ENCODE measurements at places on chromosomes 2 and 18.

DNA sequence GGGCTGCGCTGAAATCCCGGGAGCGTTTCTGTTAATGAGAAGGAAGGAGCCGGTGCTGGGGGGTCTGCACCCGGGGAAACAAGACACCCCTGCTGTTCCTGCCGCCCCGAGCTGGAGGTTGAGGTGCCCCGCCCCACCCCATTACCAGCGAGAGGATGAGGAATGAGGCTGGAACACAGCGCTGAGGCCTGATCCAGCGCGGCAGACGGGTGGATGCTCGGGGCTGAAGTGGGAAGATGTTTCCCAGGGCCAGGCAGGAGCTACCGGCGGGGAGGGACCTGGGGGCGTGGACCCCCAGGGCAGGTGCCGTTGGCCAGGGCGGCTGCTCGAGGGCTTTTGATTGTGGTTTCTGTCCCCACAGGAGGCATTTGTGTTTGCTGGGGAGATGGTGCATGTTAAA, 134.3 kb upstream of the CTDP1 start:
- DNase-seq, result no peak

DNA sequence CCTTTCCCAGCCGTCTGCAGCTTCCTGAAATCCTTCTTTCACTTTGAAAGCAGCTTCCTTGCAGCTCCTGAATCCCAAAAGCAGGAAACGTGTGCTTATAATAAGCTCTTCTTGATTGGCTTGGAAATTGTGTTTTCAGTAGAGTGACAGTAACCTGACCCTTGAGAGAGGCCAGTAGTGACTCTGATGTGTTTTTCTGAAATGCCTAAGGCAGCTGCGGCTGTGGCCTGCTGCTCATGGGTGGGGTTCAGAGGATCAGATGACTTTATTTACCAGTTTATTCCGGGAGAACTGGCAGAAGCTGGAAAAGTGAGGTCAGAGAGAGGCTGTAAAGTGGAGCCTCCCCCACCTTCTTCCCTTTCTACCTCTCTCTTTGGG, 31.9 kb upstream of the RPIA start:
- no peak for DNase-seq

DNA sequence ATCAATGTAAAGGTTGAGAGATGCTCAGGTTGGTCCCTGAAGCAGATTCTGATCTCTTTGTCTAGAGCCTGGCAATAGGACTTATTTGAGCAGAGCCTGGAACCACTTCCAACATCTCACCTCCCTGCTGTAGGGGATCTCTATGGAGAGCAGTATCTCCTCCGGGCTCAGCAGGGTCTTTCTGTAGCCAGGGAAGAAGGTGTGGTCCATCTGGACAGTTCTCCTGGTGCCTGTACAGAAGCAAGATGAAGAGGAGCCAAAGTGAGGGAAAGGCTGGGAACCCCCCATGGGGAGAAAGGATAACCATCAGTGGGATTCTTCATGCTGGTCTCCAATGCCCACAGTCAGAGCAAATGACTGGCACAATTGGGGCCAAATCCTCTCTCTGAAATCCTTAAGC, 34.8 kb downstream of the XDH start:
- DNase-seq, result no peak

- no peak for DNase-seq
Observed at GRCh38 chr18:50401295-50401694, 26.4 kb downstream of the SKA1 start.

DNA sequence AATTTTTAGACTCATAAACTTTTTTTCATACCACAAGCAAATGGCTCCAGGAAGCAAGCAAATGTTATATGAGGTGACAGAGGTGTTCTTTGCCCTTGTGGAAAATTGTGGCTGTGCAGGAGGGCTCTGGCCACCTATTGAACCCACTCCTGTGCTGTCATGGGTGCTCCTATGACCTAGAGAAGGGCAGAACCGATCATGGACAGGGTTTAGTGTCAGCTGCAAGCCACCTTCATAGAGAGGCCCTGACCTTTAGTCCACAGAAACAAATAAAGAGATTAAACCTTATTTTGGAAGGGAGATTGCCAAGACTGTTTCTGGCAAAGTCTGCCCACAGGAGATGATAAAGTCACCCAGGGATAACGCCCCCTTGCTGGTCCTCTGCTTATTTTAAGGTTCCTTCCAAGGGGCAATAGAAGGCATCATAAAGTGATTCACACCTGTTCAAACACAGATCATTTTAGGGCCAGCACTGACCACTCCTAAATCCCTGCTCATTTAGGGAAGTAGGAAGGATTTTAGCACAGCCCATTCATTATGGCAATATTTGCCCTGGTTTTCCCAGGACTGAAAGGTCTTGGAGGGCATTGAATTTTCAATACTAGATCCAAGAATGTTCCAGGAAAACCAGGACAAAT, 26.1 kb upstream of the STAT4 start:
- DNase-seq, result no peak

Data from iPS DF 19.7 (cell line).